Neural crest cell (in vitro differentiated cells): ENCODE measurements at places on chromosomes 6 and 20.

- no peak for DNase-seq
Measured at GRCh38 chr20:22729180-22729579, 144.8 kb upstream of the FOXA2 start.

GRCh38 chr6:150710236-150710635 lies 110.6 kb downstream of the PLEKHG1 start:
- DNase-seq: no peak

GRCh38 chr6:21426841-21427490 lies 166.6 kb upstream of the SOX4 start:
- DNase-seq: no peak

DNA sequence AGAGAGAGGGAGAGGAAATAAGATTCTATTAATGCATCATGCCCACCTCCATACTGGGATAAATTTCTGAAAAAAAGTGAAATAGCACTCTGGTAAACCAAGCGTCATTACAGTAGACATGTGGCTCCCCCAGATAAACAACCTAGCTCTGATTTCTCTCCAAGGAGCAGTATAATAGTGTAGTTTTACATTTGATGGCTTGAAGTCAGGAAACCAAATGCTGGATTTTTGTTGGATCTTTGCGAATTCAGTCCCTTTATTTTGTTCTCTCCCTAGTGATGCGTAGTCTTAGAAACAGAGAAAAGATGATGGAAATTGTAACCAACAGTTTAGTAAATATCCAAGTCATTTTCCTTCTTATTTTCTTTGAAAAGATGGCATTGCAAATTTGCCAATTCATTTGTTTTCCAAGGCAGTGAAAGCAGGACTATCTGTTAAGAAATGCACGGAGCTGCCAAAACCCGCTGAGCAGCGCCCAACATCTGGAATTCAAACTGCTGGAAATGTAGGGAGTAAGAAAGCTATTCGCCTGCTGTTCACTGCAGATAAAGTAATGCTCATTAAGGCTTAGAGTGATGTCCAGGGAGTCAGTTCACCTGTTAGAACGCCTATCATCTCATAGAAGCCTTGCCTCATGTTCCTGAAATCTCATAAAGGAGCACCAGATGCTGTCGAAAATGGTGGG lies 85.7 kb upstream of the DOK5 start:
- no peak for DNase-seq

GRCh38 chr6:127462376-127462775 lies 3.2 kb upstream of the KIAA0408 start:
- no peak for DNase-seq

DNA sequence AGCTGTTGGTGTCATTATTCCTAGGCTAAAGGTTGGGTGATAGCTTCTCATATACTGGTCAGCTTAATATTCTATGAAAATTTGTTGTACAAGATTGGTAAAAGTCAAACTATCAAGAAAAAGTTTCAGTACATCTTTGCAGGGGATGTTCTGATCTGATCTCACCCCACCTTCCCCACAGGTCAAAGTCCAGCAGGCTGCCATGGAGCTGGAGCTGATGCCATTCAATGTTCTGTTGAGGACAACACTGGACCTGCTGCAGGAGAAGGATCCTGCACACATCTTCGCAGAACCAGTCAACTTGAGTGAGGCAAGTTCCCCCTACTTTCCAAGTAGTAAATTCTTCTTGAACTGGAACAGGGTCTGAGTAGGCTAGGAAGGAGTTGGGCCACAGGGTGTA lies 13.1 kb downstream of the BRPF3 start:
- no peak for DNase-seq

- DNase-seq: no peak
Measured at GRCh38 chr20:59997896-59998295, 39.7 kb downstream of the CDH26 start.

DNA sequence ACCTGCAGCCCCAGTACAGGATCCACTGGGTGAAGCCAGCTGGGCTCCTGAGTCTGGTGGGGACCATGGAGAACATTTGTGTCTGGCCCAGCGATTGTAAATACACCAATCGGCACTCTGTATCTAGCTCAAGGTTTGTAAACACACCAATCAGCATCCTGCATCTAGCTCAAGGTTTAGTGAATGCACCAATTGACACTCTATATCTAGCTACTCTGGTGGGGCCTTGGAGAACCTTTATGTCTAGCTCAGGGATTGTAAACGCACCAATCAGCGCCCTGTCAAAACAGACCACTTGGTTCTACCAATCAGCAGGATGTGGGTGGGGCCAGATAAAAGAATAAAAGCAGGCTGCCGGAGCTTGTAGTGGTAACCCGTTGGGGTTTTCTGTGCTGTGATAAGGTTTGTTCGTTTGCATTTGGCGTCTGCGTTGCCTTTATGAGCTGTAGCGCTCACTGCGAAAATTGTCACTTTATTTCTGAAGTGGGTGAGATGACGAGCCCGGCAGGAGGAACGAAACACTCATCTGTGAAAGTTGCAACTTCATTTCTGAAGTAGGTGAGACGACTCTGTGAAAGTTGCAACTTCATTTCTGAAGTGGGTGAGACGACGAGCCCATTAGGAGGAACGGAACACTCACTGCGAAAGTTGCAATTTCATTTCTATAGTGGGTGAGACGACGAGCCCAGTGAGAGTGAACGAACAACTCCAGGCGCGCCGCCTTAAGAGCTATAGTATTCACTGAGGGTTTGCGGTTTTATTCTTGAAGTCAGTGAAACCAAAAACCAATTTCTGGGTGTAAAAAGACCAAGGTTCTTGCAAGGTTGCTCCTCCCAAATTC lies 31.1 kb downstream of the SERPINB6 start:
- no peak for DNase-seq

- no peak for DNase-seq
Measured at GRCh38 chr6:52560462-52560861, 16.4 kb downstream of the TRAM2 start.

DNA sequence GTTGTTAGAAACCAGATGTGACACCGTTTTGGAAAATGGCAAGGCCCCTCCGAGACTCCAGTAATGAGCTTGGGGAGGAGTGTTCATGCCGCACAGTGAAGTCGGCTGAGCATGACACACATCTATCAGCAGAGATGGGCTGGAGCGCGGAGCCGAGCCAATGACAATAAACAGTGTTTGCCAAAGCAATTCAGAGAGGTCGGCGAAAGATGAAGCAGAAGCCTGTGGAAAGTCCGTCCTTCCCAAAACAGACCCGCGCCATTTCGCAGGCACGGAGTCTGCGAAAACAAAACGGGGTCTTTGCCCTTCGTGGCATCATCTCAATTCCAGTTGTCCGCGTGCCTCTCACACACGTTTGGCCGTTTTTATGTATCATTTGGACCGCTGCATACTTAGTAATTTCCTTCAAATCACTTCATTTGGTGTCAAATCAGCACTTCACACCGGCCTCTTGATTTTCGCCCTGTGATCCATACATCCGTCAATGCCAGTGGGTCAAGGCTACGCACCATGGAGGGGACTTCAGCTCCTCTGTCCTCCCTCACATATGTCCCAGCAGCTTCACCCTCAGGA lies 71.3 kb downstream of the SULF2 start:
- DNase-seq: no peak

DNA sequence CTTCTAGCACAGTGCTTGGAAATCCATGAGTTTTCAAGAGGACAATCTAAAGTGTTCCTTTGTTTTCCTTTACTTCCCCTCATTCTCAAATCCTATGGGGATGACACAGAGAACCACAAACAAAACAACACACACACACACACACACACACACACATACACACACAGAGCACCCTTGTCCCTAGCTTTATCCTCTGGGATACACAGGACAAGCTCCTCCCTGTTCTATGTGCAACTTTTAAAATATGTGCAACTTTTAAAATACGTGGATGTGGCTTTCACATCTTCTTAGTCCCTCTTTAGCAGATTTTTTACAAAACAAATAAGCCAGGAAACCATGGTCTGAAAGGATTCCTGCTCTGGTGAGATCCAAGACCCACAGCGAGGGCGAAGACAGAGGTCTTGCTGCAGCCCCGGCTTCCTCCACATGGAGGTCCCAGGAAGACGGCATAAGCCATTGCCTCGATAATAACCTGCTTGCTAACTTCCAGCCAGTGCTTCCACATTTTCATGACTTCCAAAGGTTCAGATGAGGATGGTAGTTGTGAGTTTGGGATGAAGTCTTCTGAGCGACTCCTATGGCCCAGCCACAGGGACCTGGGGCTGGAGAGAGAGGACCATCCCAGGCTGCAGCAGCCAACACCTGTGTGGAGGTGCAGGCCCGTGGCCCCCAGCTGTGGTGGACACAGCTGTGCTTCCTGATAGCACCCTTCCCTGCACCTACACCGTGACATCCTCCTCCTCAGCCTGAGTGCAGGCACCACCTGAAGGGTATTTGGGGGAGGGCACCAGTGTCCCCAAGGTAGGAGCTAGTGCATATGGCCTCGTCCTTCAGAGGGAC lies 62.8 kb upstream of the CD93 start:
- DNase-seq: no peak

DNA sequence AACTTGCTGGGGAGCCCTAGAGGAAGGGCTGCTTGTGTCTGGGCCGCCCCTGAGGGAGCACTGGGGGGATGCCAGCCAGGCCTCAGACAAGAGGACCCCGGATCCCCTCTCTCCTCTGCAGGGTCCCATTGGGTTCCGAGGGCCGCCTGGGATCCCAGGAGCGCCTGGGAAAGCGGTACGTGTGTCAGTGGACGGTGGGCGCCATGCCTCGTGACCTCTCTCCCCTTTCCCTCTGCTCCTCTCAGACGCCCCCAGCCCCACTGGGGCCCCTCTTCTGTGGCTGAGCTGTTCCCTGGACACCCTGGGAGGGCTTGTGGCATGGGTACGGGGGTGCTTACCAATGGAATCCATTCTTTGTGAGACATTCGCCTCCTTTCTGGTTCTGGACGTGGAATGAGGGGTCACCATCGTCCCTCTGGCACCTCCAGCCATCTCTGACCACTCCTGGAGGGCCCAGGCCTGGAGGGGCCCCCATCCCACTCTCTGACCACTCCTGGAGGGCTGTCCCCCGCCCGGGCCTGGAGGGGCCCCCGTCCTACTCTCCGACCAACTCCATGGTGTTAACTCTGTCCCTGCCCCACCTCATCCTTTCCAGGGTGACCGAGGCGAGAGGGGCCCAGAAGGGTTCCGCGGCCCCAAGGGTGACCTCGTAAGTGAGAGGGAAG lies 9.9 kb downstream of the COL9A3 start:
- no peak for DNase-seq

- no peak for DNase-seq
Measured at GRCh38 chr20:39270837-39271604, 308.9 kb downstream of the DHX35 start.
